ENCODE measurements at places on chromosomes 5 and 9. TPM values are rescaled to one million over a fixed set of nuclear protein-coding genes. Genes with fewer than 3 reads are reported as not detected.

The OTP gene
- under 0.01 TPM for total RNA-seq

DNA sequence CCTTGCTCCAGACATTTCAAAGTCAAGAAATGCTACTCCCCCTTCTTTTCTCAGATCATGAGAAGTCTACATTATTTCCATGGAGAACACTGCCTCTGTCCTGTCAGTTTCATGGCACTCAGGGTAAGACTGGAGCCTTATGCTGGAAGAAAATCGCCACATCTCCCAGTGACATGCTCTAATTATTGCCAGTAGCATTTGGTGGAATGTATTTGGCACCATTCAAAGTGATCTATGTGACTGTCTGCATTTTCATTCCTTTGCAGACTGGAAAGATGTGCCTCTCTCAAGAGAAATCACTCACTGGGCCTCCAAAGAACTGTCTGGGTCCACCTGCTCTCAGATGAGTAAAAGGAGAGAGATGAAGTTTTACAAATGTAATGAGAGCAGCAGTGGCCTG is 840 bp upstream of the PLCXD3 start:
- no peak for DNase-seq

- DNase-seq, result no peak
These were observed 13.9 kb upstream of the PTGER4 start for GRCh38 chr5:40665635-40666298.

DNA sequence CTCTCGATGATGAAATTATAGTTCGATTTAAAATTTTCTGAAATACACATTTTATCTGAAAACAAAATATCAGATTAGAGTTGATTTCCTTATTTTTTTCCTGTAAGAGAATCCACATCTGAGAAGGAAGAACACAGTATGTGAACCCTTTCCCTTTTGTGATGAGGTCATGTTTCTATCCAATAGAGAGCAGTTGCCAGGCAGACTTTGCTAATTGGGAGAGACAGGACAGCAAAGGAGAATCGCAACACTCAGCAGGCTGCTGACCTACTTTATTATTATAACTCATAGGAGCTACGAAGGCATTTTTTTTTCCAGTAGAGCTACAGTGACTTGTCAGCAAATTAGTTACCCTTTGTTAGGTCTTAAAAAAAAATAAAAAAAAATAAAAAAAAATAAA is 242.1 kb downstream of the HCN1 start:
- peak; percentile 58 for DNase-seq

- DNase-seq, result no peak
These were observed 184.5 kb upstream of the PTGER4 start for GRCh38 chr5:40495237-40495635.

DNA sequence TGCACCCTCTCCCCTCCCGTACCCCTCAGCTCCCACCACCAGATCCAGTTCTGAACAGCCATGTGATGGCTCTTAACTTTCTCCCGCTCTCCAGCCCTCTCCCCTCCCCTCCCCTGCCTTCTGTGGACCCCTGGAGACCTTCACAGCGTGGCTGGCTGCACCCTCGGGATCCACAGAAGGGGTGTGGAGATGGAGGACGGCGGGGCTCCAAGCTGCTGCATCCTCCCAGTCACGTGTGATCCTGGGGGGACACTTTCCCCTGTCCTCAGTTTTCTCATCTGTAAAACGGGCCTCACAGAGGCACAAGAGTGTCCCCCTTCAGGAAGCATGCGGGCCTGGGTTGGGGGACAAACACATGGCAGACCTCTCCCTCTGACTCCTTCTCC is 276.0 kb upstream of the MVB12B start:
- DNase-seq, result no peak

DNA sequence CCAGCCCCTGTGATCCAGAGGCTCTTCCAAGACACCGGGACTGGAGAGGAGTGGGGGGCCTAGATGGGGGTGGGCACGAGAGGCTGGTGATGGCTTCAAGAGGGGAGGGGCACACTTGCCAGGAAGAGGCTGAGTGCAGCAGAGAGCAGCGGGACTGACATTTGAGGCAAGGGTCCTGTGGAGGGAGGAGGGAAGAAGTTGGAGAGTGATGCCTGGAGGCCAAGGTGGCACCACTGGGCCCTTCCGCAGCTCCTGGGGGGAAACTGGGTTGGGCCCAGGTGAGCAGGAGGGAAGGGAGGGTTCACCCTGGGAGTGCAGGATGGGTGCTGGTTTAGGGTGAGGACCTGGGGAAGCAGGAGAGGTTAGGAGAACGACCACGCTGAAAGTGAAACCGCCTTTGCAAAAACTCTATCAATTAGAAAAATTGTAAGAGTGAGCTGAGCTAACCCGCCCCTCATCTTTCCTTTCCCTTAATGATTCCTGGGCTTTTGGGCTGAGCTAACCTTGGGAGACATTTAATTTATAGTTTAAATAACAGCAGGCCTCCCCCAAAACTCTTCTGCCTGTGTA is 26.2 kb downstream of the ABO start:
- DNase-seq, result no peak
